ENCODE measurements at places on chromosomes 5 and 9.

- DNase-seq = no peak
Measured at GRCh38 chr9:87270221-87270847, 227.3 kb upstream of the DAPK1 start.

DNA sequence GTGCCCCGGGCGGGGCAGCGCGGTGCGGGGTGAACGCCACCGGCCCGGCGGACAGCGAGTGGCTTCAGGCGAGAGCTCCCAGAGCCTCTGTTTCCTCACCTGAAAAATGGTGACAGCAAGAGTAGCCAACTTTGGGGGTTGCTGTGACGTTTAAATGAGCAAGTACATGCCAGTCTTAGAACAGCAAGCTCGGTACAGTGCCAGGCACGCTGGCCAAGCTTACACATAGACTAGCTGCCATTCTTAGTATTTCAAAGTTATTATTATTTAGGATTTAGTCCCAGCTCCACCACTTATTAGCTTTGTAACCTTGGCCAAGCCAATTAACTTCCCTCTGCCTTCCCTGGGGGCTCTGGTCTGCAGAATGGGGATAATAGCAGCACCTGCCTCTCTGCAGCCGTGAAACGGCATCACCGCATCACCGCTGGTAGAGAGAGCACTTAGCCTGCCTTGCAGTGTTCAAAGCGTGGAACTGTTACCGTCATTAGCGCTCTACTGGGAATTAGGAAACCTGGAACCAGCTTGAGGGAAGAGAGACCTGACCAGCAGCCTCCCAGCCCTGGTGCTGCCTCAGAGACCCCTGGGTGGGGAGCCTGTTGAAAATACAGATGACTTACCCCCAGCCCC is at the start of gene C9orf50:
Gene C9orf50, minus strand, starts transcription at position 433 of the 627 bp plus-strand sequence. CDS start 527 bp downstream, outside the sequence.
- no peak for DNase-seq

DNA sequence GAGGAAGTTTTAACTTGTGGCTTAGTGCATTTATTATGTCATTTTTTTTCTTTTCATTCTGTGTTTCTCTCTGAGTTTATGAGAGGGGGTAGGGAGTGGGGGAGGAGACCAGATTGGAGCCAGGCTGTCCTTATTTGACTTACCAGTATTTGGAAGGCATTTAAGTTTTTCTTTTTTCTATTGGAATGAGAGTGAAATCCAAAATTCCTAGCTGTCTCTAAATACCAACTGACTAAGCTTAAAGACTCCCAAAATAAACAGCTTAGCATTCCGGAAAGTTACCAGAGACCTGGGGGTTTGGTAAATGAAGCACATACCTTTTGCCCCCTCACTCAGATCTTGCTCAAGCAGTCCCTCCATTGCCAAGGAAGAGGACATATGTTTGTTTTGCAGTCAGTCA is 581.9 kb upstream of the BRINP1 start:
- DNase-seq = no peak

GRCh38 chr5:171806976-171807747 is 21.5 kb downstream of the SMIM23 start:
- no peak for DNase-seq

GRCh38 chr9:135440620-135441019 is 39.0 kb upstream of the PPP1R26 start:
- no peak for DNase-seq

- no peak for DNase-seq
Measured at GRCh38 chr5:174751154-174752000, 27.0 kb downstream of the MSX2 start.

Measured in GDM1 (cell line).